Placental epithelial cell (primary cell): ENCODE measurements at places on chromosomes 4 and X. TPM values are rescaled to one million over a fixed set of nuclear protein-coding genes. Genes with fewer than 3 reads are reported as not detected.

PRR32 gene
- not detected in 2 replicates for total RNA-seq

PPP2R3B gene
- total RNA-seq = 11.7 and 14.5 TPM in 2 replicates

CENPVL1 gene
- not detected in 2 replicates for total RNA-seq

AVPR2 gene
- not detected in 2 replicates for total RNA-seq

KIAA0232 gene
- total RNA-seq = 20.8 and 25.9 TPM in 2 replicates

HAND2 gene
- total RNA-seq = 9.9 and 19.6 TPM in 2 replicates
